ENCODE measurements at places on chromosomes 4 and X.

DNA sequence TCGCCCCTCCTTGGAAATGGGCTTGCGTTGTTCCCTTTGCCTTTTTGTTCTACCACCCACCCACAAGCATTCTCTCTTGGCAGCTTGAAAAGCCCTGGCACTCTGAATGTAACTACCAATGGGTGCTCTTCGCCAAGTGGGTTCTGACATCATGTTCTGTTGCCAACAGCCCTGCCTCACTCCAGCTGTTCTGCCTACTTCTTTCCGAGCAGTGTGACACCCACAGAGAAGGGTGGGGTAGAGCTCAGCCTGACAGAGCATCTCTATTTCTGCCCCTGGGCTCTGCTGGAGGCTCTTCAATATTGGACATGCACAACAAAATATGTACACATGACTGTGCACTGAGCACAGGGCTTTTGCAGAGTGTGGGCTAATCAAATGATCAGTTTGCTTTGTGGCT, 15.6 kb upstream of the EXOSC9 start:
- no peak for DNase-seq

DNA sequence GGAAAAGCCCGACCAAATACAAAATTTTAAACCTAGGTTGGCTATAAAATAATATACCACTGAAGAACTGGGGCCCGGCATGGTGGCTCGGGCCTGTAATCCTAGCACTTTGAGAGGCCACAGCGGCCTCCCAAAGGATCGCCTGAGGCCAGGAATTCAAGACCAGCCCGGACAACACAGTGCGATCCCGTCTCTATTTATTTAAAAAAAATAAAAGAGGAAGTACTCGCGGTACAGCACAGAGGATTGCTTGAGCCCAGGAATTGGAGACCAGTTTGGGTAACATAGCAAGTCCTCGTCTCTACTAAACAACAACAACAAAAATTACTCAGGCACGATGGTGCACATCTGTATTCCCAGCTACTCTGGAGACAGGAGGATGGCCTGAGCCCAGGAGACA, 44.8 kb upstream of the CDKN2AIP start:
- no peak for DNase-seq

DNA sequence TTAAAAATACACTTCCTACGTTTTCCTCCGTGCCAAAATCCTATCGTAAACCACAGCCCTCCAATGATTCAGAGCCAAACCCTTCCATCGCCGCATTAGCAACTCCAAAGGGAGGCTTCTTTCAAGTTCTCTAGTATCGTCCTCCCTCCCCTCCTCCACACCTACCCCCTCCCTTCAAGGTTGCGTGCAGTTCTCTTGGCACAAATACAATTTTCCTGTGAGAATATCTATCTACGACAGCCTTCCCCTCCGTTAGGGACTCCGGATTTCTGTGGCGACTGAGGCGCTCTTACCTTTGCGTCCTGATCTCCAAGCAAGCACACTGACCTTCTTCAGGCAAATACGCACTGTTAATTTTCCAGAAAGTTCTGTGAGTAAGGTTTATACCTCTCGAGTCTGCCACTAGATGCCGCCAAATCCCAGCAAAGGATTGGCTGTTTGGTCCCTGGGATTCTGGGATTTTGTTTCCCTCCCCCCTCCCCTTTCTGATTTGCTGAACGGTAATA, 1.2 kb upstream of the MORF4L2 start:
- DNase-seq = peak; percentile 38

- DNase-seq = no peak
Measured at GRCh38 chr4:170697045-170697444, 607.3 kb upstream of the AADAT start.

DNA sequence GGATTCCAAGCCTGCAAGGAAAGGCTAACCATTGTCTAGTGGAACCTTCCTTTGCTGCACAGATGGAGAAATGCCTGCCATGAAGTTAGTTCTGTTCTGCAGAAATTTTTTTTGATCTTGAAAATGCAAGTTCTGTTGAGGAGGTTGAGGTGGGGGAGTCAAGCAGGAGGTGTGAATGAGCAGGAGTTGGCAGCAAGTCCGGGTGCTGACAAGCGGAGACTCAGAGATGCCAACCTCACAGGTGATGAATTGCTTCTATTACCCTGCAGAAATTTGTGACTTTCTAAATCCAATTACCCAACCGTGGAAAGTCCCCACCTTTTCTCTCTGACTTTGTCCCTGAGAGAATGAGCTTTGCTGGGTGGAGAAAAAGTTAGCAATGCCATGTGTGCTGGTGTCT, 350.1 kb downstream of the DHRSX start:
- DNase-seq = no peak

GRCh38 chr4:108010167-108010566, 20.5 kb downstream of the HADH start:
- DNase-seq = no peak

DNA sequence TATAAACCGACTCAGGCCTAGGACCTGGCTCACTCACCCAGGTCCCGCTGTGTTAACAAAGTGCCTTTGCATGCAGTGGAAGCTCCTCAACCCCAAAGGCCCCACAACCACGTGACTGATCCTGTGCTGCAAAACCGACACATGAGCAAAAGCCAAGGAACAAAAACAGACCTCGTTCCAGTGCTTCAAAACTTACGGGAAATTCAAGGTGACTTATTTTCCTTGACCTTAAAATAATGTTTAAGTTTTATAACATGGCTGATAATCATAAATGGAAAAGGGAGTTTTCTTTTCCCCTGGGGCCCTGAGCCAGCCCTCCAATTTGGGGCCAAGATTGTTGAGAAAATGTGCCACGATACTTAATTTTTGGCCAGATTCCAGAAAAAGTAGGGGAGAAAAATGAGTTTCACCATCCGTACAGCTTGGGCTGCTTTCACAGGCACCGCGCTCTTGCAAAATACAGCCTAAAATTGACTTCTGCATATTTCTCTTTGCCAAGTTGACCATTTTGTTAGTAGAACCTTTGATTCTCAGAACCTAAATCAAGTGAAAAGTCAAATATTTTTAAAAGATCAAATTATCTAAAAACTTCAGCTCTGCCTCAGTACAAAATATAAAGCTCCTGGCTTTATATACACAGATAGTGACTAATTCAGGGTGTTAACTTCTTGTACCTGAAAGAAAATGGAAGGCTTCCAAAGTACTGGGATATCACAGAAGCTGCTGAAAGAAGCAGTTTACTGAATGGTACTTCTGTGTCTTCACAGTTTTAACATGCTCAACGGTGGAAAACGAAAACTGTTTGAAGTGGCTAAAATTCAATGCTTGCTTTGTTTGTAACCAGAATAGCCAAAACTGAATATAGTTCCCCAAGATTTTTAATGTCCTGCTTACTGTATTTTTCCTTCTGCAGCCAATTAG, 93.8 kb downstream of the APBB2 start:
- DNase-seq = no peak

DNA sequence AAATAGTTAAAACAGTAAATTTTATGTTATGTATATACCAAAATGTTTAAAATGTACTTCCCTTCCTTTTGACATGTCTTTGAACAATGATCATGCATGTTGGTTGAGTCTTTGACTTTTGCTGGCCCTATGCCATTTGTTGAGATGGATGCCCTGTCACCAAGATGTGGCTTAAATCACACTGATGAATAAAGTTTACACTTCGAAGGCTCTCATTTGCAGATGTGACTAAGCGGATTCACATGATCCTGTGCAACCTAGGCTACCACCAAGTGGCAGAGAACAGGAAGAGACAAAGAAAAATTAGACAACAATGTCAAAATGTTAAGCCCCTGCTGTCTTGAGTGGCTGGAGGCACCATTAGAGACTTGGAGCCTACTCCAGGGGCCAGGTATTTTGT, 139.9 kb downstream of the RAB28 start:
- no peak for DNase-seq

DNA sequence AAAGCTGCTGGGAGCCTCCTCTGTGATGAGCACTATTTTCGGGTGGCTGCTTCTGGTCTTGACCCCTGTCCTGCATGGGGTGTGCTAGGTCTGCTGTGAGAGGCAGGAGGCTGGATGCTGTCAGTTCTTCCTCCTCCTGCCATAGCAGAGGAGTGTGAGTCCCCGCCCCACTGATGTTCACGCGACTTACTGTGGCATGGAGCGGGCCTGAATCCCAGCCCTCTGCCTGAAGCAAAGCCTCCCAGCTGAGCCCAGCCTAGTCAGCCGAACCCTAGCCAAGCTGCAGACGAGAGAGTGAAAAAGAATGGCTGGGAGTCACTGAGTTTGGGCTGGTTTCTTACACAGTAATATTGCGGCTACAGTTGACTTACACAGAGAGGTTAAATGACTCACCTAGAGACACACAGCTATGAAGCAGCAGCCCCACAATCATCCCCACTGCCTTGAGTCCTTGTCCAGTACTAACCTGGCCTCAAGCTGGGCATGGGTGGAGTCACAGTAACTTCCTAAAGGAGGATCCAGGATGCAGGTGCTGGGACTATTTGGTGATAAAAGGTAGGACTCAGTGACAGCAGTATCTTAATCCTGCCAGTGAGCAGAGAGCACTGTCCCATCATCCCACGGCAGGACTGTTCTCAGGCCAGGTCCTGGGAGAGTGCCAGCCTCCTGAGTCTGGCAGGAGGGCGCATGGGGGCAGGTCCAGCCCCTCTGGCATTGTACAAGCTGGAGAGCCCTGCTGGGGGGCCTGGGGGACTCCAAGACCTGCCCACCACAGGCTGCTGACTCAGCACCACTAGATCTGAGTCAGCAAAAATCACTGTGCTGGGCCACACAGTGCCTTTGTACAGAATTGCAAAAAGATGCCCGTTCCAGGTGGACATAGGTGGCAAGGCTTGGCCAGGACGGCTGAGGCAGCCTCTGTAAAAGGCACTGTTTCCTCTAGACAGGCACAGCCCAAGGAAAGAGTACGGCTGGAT, 60.4 kb upstream of the CRMP1 start:
- DNase-seq = no peak

DNA sequence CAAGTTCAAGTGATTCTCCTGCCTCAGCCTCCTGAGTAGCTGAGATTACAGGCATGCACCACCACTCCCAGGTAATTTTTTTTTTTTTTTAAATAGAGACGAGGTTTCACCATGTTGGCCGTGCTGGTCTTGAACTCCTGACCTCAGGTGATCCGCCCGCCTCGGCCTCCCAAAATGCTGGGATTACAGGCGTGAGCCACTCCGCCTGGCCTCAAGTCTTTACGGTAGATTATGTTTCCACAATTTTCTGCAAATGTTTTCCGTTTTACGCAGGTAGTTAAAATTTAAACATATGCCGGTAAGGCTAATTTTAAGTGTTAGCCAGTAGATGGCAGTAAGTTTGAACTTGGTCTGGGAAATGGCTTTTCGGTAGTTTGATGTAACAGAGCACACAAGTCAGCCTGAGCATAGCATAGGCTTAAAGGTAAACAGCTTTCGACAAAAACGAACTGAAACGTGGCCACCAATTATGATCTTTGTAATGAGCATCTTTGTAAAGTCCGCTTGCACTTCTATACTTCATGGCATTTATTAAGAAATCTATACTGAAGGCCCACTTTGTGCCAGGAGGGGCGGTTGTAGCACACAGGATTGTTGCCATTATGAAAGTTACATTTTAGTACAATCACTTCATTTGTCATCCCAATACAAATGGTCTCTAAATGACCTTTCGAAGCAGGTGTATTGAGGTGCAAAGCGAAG, 31.1 kb downstream of the CCKAR start:
- peak; percentile 37 for DNase-seq

- no peak for DNase-seq
Measured at GRCh38 chr4:139455126-139455538, 1.2 kb downstream of the RAB33B start.

DNA sequence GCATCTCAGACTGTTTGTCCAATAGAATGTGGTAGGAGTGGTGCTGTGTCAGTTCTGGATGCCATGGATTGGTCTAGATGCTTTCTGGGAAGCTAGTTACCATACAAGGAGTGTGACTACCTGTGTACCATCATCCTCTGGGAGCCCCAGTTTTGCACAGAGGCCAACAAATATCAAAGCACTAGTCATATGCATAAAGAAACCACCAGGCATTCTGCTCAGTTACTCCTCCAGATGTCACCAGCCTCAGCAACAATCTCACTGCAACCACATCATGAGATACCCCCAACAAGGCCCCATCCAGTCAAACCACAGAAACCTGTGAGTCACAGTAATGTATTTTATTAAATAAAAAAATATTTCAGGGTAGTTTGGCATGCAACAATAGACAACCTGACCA, 435.8 kb upstream of the CPEB2 start:
- no peak for DNase-seq

GRCh38 chr4:10925996-10926395, 241.4 kb upstream of the CLNK start:
- no peak for DNase-seq
